Left lung (tissue), 14 donors: ENCODE measurements at places on chromosomes 6 and 20.

- DNase-seq: peak; percentile 23
These were observed 29.9 kb downstream of the FBXO5 start for GRCh38 chr6:152952866-152953509.

GRCh38 chr20:20649945-20650344 lies 62.5 kb downstream of the RALGAPA2 start:
- DNase-seq: no peak

GRCh38 chr6:71391126-71391525 lies 102.5 kb downstream of the OGFRL1 start:
- DNase-seq: no peak

DNA sequence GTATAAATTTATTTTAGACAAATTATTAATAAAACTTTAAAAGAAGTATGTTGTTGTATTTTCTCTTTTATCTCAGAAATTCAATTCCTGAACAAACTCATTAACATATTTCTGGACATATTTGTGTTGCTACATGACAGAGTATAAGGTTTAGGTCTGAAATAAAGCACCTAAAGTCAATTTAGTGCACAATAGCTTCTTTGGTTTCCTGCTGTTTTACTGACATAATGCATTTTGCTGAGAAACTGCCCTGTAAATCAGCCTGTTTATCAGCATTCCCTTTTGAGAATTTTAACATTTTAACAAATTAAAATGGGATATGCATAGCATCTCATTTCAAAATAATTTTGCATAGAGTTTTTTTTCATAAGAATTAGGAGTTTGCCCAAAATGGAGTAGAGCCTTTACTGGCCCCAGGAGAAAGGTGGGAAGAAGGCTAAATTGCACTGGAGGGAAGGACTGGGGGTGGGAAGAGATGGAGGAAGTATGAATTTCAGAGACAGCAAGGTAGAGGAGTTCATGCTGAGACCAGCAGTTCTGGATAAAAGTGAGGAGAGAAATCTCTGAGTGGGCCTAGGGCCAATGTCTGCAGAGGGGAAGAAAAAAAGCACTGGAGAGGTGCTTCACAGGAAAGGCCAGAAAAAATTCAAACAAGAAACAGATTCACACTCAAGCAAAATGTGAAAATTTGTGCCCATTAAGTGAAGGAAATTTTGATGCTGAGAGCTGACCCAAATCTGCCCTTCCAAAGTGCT lies 324.2 kb upstream of the HSF2 start:
- DNase-seq: no peak

DNA sequence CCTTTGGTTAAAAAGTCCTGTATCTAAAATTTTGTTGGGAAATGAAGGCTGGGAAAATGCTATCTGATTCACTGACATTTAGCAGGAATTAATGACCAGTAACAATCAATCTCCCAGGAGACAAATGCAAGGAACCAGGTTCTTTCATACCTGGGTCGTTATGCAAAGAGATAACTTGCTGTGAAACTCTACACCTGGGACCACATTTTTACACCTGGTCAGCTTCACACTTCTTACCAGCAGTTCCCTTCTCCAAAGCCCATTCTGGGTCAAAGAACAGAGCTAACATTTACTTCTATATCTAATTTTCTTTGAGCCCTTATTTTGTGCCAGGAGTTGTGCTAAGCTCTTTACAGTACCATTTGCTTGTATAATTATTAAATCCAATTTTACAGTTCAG lies 27.4 kb upstream of the STXBP5 start:
- DNase-seq: no peak

- DNase-seq: no peak
These were observed 85.3 kb downstream of the SIM1 start for GRCh38 chr6:100379386-100379785.
